Foreskin fibroblast (primary cell): ENCODE measurements at places on chromosomes 4 and X.
A peak's percentile ranks its signal among the peaks of the same experiment; 100 is the strongest.

GRCh38 chr4:6939761-6940743, 30.4 kb downstream of the TBC1D14 start:
- no peak for DNase-seq

DNA sequence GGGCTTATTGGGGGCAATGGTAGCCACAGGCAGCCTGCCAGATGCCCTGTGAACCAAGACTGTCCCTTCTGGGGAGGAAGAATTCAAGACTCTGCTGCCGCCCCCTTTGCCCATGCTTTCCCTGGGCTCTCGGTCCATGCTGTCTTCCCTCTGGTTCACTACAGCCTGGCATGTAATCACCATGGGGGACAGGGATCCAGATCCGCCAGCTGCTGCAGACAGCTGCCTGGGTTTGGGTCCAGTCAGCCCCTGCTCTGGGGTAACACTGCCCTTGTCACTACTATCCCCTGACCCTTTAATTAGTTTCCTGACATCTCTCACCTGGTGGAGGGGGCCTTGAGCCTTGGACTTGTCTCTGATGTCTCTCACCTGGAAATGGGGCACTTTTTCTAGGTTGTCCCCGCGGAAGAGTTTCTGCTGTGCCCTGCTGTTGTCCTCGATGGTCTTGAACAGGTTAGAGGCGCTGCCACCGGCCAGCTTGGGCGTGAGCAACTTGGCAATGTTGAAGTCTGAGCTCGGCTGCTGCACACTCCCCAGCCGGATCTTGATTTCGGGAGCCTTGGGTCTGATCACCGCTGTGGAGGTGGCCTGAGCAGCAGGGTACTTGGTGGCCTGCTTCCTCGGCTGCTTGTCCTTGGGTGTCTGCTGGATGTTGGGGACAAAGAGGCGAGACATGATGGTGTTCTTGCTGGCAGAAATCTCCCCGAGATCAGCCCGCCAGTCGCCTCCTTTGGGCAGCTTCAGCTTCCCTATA, 6.4 kb downstream of the C4orf54 start:
- DNase-seq = no peak

GRCh38 chrX:118131336-118131735, 14.7 kb upstream of the KLHL13 start:
- DNase-seq = no peak

GRCh38 chr4:112127803-112128202, 17.5 kb upstream of the FAM241A start:
- peak; percentile 66 for DNase-seq

- peak; percentile 98 for DNase-seq
These were observed at the start of gene PITX2 for GRCh38 chr4:110622841-110623717. Gene PITX2 (minus strand): TSS chr4:110623077. CDS start chr4:110622460, 617 bp downstream.

GRCh38 chrX:115226929-115227328, 7.0 kb downstream of the LRCH2 start:
- peak; percentile 54 for DNase-seq

DNA sequence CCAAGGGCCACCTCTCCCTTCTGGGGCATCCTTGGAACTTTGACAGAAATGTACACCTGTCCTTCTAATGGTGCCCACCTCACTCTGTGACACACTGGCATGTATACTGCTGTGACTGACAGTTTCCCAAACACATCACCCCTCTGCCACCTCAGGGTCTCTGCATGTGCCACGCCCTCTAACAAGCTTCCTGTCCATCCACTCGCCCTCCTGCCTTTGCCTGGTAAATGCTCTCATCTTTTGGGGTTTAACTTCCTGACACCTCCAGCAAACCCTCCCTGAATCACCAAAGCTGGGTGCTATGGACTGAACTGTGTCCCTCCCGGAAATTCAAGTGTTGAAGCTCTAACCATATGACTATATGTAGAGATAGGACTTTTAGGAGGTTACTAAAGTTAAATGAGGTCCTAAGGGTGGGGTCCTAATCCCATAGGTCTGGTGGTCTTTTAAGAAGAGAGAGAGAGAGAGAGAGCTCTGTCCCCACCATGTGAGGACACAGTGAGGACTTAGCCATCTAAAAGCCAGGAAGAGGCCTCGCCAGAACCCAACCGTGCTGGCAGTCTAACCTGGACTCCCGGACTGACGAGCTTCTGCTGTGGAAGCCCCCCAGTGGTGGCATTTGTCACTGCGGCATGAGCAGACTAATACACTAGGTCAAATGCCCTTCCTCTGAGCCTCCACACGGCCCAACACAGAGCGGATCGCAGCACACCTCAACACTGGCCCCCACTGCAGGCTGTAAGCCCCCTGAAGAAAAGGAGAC, 95.6 kb downstream of the AFAP1 start:
- DNase-seq = peak; percentile 75

DNA sequence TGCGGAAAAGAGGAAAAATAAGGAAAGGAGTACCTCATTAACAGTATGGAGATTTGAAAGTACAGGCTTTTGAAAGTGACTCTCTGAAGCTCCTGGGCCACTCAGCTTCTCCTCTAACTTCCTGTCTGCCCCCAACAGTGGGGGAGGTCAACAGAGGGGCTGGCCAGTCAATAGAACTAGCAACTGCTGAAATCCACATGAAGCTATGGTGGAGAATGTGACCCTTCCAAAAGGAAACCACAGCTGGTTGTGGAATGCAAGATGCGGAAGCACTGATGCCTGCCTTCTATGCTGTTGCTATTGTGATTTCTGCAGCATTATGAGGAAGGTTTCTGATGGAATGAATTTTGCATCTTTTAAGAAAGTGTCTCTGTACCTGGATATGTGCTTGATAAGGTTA, 2.4 kb downstream of the CORIN start:
- DNase-seq = no peak

DNA sequence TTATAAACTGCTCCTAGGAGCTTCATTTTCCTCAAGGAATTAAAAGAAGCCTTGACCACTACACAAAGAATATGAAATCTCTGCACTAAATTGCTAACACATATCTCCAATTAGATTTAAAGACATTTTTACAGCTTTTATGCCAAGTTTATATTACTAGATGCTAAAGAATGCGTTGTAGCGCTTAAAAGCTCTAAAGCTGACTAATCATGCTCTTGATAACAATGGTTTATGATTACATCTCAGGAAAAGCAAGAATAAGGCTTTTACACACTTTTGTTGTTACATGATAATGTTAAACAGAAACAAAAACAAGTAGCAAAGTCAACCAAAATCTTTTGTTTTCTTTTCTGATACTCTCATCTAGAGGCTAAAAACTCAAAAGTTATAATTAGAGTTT, 44.7 kb downstream of the SLC10A7 start:
- DNase-seq = no peak

- DNase-seq = no peak
These were observed 13.8 kb downstream of the MGARP start for GRCh38 chr4:139266208-139266582.

DNA sequence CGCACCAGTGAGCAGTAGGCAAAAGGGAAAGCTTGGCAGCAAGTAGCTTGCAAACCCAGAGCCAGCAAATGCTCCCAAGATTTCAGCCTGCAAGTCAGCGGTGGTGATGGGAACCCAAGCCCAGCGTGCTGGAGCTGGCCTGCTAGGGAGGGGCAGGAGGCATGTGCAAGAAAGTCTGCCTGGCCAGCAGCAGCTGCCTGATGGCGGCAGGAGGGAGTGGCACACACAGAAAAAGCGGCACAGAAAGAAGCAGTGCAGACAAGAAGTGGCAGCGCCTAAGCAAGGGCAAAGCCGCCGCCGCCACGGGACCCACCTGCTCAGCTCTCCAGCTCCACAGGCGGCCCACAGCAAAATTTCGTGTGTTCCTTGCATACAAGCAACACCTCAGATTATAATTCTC, 1206.5 kb upstream of the PABPC4L start:
- no peak for DNase-seq

- peak; percentile 14 for DNase-seq
These were observed 31.0 kb upstream of the STX18 start for GRCh38 chr4:4572821-4573220.

DNA sequence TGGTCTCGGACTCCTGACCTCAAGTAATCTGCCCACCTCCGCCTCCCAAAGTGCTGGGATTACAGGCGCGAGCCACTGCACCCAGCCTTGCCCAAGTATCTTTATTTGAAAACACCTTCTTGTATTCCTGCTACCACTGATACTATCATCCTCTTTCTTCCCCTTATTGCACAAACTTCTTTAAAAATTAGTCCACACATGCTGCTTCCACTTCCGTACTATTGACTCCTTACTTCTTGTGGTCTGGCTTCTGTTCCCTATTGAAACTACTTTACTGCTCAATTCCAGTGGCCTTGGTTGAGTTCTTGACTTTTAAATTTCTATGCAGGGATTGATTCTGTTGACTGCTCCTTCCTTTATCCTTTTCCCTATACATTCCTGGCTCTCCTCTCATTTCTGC, 38.8 kb downstream of the MTM1 start:
- no peak for DNase-seq

GRCh38 chr4:123217664-123218063, 178.9 kb upstream of the SPRY1 start:
- DNase-seq = no peak

DNA sequence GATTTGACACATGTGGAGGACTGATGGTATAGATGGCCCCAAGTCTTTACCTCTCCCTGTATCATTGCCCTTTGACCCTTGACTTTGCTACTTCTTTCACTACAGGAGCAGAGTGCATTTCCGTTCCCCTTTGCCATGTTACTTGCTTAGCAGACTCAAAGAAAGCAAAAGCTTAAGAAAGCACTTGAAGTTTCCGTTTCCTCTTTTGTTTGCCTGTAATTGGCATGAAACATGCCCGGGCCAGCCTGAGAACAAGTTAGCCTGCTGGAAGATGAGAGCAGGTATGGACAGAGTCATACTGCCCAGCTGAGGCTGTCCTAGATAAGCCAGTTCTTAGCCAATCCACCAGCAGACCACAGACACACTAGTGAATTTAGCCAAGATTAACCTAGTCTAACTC, 206.0 kb downstream of the BCOR start:
- no peak for DNase-seq

GRCh38 chr4:37988670-37989069, 28.5 kb downstream of the PTTG2 start:
- no peak for DNase-seq

GRCh38 chr4:137427411-137427810, 104.9 kb downstream of the PCDH18 start:
- DNase-seq = no peak

GRCh38 chr4:141195095-141195707, 25.5 kb upstream of the ZNF330 start:
- DNase-seq = no peak

DNA sequence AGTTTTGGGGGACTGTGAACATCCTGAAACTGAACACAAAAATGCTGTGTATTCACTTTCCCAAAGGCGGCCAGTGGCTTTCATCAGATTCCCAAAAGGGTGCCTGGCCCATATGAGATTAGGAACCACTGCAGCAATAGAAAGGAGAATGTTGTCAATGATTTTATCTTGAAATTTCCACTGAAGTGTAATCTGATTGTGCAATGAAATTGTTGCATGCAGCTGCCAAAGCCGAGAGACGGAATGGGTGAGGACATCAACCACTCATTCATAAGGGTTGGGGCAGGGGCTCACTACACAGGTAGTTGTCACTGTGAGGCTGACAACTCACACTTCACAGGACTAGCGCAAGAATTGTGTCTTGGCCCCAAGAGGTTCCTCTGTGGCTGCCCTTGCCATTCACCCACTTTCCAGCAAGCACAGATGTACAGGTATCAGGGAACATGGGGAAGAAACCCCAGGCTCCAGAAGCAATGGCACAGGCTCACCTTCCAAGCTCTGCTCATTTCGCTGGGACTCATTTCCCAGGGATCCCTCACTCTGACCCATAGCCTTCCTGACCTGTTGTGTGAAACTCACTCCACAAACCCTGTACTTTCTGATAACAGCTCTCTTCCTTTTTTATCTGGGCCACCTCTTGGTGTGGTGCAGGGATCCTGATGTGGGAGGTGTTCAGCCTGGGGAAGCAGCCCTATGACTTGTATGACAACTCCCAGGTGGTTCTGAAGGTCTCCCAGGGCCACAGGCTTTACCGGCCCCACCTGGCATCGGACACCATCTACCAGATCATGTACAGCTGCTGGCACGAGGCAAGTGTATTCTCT, 48.8 kb downstream of the BMX start:
- DNase-seq = no peak

GRCh38 chr4:2798399-2799223, 5.7 kb downstream of the SH3BP2 start:
- DNase-seq = no peak

DNA sequence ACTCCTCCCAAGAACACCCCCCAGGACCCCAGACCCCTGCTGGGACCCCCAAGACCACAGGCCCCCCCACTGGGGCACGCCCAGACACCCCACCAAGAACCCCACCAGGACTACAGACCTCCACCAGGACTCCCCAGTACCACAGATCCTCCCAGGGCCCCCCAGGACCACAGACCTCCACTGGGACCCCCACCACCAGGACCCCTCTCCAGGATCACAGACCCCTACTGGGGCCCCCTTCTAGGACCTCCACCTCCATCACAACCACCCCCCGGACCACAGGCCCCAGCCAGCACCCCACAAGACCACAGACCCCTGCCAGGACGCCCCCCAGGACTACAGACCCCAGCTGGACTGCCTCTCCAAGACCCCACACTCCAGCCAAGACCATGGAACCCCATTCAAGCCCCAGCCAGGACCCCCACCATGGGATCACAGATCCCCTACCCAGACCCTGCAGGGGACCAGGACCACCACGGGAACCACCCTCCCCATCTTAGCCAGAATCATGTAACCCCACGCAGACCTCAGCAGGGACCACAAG, 855 bp upstream of the DHRSX start:
- no peak for DNase-seq

GRCh38 chrX:132059973-132060540, 37.0 kb downstream of the STK26 start:
- no peak for DNase-seq

DNA sequence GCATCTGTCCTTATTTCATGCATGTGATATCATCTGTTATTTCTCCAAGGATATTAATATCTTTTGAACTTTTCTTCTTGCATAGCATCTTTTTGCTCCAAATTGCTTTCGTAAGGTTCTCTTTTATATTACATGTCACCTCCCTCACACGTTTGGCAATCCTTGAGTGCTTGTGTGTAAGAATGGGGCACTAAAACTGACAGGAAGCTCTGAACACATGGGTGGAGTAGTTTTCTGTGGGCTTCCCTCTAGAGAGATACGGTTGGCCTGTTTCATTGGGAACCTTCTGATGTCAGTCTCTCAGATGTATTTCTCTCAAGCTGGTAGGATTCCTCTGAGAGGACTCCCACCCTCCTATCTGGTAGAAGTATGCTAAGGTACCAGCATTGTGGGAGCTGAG, 223.0 kb downstream of the MID1 start:
- no peak for DNase-seq

DNA sequence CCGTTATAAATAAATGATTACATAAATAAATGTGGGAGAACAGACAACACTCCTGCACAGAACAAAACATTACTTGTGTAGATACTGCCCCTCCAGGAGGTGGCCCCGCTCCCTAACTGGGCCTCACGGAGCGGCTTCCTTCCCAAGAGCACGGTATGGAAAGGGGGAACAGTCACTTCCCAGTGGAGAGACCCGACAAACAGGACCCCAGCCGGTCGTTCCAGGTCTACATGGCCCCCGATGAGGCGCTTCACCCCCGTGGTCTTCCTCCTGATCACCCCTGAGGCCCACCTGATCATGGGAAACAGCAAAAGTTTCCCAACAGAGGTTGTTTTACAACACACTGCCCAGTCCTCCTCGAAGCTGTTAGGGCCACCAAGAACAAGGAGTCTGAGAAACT, 6.6 kb upstream of the SLC6A8 start:
- DNase-seq = no peak

- DNase-seq = peak; percentile 9
These were observed 28.8 kb upstream of the PCSK1N start for GRCh38 chrX:48864210-48864609.

- DNase-seq = peak; percentile 39
These were observed 107.5 kb upstream of the RPL34 start for GRCh38 chr4:108512615-108513505.

GRCh38 chr4:53563824-53564223, 27.5 kb downstream of the LNX1 start:
- DNase-seq = peak; percentile 57
